ENCODE measurements at places on chromosomes 6 and 20.

- H3K36me3 ChIP-seq, result no peaks in the 10 kb centered on the region
- no peaks in the 10 kb centered on the region for H3K27me3 ChIP-seq
- H3K4me1 ChIP-seq, result no peaks in the 10 kb centered on the region
- no peak for DNase-seq
- H3K4me3 ChIP-seq, result no peak overlapping the region
Observed at GRCh38 chr20:9141921-9142320, 73.0 kb downstream of the PLCB4 start.

- H3K36me3 ChIP-seq, result peaks cover 16% of the 10 kb centered on the region
Observed at GRCh38 chr6:79201983-79202382, 32.5 kb downstream of the HMGN3 start.

DNA sequence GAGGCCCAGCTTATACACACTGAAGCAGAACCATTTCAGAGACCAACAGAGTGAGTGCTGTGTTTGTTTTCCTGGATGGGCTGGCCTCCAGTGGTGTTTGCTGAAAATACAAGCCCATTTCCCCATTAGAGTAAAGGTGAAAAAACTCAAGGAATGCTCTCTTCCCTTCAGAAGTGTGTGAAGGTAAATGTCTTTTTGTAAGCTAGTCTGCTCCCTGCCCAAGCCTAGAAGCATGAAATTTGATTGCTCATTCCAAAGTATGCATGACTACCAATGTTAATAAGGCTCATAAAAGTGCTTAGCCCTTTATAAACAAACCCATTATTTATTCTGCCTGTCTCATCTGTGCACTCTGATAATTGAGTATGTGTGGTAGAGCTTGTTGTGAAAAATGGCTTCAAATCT, 59.1 kb downstream of the ADGRF1 start:
- no peak for DNase-seq
- no peaks in the 10 kb centered on the region for H3K36me3 ChIP-seq
- H3K4me3 ChIP-seq, result no peak overlapping the region
- no peaks in the 10 kb centered on the region for H3K4me1 ChIP-seq

GRCh38 chr6:20403070-20403765, 1.5 kb downstream of the E2F3 start:
- H3K4me3 ChIP-seq, result peak overlapping the region; percentile 86
- H3K36me3 ChIP-seq, result peaks cover 19% of the 10 kb centered on the region
- no peaks in the 10 kb centered on the region for H3K27me3 ChIP-seq
- H3K4me1 ChIP-seq, result peaks cover 58% of the 10 kb centered on the region
- DNase-seq, result peak; percentile 76
- H3K27ac ChIP-seq, result peak overlapping the region; percentile 93

DNA sequence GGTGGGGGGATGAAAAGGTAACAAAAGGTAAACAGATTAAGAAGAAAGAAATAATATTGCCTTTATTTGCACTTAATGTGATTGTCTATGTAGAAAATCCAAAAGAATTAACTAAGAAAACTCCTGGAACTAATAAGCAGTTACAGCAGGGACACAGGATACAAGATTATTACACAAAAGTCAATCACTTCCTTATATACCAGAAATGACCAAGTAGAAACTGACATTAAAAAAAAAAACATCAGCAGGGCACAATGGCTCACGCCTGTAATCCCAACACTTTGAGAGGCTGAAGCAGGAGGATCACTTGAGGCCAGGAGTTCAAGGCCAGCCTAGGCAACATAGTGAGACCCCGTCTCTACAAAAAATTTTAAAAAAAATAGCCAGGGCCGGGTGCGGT, 123.2 kb upstream of the RIPOR2 start:
- no peak for DNase-seq
- H3K27ac ChIP-seq, result no peak overlapping the region
- no peaks in the 10 kb centered on the region for H3K27me3 ChIP-seq
- no peak overlapping the region for H3K4me3 ChIP-seq
- peaks cover 1% of the 10 kb centered on the region for H3K36me3 ChIP-seq

DNA sequence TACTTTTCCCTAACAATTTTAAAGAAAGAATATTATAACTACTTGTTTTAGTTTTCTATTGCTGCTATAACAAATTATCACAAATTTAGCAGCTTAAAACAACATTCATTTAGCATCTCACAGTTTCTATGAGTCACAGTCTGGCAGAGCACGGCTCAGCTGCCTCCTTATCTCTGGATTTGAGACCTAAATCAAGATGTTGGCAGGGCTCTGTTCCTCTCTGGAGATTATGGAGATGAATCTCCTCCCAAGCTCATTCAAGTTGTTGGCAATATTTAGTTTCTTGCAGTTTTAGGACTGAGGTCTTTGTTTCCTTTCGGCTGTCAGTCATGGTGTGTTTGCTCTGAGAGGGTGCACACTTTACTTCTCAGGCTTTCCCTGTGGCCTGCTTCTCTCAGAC, 1065.8 kb upstream of the EYS start:
- no peaks in the 10 kb centered on the region for H3K4me1 ChIP-seq
- no peaks in the 10 kb centered on the region for H3K27me3 ChIP-seq
- no peaks in the 10 kb centered on the region for H3K36me3 ChIP-seq
- no peak overlapping the region for H3K27ac ChIP-seq

DNA sequence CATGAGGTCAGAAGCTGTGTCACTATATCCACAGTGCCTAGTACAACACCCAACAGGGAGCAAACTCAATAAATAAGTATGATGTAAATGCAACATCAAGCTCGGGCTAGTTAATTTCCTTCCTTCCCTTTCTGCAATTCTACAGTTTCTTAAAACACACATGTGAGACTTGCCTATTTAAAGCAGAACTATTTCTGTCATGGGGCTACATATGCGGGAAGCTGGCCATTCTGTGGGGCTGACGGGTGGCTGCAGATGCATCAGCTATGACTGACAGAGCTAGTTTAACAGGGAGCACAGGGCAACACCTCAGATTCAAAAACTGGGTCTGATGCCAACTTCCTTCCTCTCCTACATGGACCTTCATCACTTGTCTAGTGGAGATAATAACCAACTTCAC, 118.1 kb upstream of the ENPP5 start:
- peaks cover 1% of the 10 kb centered on the region for H3K36me3 ChIP-seq
- DNase-seq, result no peak
- no peaks in the 10 kb centered on the region for H3K27me3 ChIP-seq
- H3K27ac ChIP-seq, result no peak overlapping the region

DNA sequence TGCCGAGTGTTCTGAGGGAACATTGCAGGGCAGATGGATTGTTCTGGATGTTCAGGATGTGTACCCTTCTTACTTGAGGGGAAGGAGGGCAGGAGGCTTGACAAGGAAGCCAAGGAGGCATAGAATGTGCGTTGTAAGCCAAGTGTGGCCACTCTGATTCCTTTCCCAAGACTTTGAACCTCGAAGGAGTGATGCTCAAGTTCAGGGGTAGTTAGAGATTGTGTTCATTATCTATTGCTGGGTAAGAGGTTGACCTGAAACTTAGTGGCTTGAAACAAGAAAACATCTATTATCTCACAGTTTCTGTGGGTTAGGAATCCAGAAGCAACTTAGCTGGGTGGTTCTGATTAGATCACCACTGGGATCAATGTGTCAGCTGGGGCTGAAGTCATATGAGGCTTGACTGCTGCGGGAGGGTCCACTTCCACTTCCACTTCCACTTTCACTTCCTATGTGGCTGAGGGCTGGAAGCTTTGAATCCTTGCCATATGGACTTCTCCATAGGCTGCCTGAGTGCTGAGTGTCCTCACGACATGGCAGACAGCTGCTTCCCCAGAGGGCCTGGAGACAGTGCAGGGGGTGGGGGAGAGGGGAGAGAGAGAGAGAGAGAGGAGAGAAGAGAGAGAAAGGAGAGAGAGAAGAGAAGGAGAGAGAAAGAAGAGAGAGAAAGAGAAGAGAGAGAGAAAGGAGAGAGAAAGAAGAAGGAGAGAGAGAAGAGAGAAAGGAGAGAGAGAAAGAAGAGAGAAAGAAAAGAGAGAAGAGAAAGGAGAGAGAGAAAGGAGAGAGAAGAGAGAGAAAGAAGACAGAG, 6.9 kb upstream of the CD40 start:
- H3K36me3 ChIP-seq, result no peaks in the 10 kb centered on the region
- H3K27me3 ChIP-seq, result peaks cover 71% of the 10 kb centered on the region
- H3K4me1 ChIP-seq, result no peaks in the 10 kb centered on the region
- no peak overlapping the region for H3K27ac ChIP-seq
- H3K4me3 ChIP-seq, result no peak overlapping the region

- no peak overlapping the region for H3K4me3 ChIP-seq
- no peak for DNase-seq
- H3K27me3 ChIP-seq, result no peaks in the 10 kb centered on the region
- no peaks in the 10 kb centered on the region for H3K4me1 ChIP-seq
- no peak overlapping the region for H3K27ac ChIP-seq
- no peaks in the 10 kb centered on the region for H3K36me3 ChIP-seq
Observed at GRCh38 chr6:97867177-97867576, 584.2 kb upstream of the MMS22L start.

GRCh38 chr6:150891888-150892485, 26.5 kb downstream of the MTHFD1L start:
- peaks cover 2% of the 10 kb centered on the region for H3K36me3 ChIP-seq
- peak; percentile 34 for DNase-seq
- H3K27me3 ChIP-seq, result no peaks in the 10 kb centered on the region
- H3K4me1 ChIP-seq, result peaks cover 18% of the 10 kb centered on the region

GRCh38 chr6:31558631-31559500, 11.5 kb downstream of the NFKBIL1 start:
- H3K27me3 ChIP-seq, result no peaks in the 10 kb centered on the region
- peaks cover 13% of the 10 kb centered on the region for H3K36me3 ChIP-seq
- H3K27ac ChIP-seq, result peak overlapping the region; percentile 96
- no peak for DNase-seq
- peaks cover 61% of the 10 kb centered on the region for H3K4me1 ChIP-seq
- peak overlapping the region; percentile 84 for H3K4me3 ChIP-seq

DNA sequence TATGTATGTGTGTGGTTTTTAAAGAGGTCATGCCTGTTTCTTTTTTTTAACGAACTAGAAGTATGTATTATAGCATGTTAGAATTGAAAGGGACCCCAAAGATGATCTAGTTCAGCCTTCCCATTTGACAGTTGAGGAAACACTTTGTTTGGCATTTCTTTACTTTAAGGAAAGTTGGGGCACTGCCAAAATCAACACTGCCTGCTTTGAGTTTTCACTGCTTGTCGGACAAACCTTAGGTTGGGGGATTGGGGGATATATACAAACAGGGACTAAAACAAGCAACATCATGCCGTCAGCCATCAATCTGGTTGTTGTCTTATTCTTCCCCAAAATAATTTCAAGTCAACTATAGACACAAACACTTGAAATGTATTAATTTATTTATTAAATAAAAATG, 14.1 kb upstream of the CALHM6 start:
- peaks cover 8% of the 10 kb centered on the region for H3K4me1 ChIP-seq
- H3K36me3 ChIP-seq, result peaks cover 1% of the 10 kb centered on the region
- H3K27me3 ChIP-seq, result peaks cover 35% of the 10 kb centered on the region

DNA sequence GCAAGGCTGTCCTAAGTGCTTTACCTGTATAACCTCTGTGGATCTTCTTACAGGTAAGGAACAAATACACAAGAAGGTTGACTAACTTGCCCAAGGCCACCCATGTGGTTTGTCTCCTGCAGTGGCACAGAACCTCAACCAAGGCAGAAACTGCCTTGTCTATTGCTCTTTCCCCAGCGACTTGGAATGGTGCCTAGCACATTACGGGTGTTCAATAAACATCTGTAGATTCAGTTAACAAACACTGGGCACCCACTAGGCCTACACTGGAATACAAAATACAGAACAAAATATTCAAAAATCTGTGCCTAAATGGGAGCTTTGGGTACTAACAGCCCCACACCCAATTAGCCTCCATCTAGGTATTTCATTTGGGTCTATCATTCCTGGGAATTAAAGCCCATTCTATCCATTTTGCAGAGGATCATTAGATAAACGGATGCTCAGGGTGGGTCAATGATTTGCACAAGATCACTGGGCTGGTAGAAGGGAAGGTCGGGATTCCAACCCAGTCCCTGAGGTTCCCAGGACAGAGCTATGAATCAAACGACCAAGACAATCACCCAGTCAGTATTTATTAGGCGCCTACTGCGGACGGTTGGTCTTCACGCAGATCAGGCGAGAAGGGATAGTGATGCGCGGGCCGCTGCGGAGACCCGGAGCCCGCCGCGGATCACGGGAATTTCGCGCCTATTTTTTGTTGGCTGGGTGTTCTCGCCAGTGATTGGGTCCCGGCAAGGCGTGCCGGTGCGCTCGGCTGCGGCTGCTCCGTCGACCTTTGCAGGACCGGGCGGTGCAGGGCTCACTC, at the start of gene STK35:
STK35 (plus strand) TSS at position 771 of the 808 bp plus-strand sequence. CDS start 55 bp downstream, outside the sequence.
- H3K4me3 ChIP-seq, result peak within 1 kb of the TSS; percentile 88
- H3K36me3 ChIP-seq, result peaks cover 15% of the 10 kb centered on the region
- no peak for DNase-seq
- H3K27ac ChIP-seq, result peak within 1 kb of the TSS; percentile 99
- H3K4me1 ChIP-seq, result peaks cover 37% of the 10 kb centered on the region

- H3K4me1 ChIP-seq, result peaks cover 15% of the 10 kb centered on the region
- no peaks in the 10 kb centered on the region for H3K27me3 ChIP-seq
- DNase-seq, result no peak
Observed at GRCh38 chr6:100823041-100823440, 58.1 kb downstream of the ASCC3 start.

DNA sequence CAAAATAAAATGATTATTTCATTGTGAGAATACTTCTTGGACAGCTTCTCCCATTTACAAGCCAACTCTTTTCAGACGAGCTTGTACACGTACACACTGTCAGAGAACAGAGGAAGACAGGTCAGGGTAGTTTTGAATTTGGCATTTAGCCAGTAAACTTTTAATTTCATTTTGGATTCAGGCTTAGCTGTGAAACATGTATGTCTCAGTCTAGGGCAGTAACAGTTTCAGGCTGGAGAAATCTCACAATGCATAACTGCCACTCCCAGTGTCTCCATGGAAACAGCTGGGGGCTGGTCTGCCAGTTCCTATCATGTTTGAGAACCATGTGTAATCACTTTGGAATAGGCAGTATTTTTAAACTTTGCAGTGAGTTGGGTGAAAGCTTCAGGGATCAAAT, 22.0 kb upstream of the QKI start:
- no peak for DNase-seq
- no peaks in the 10 kb centered on the region for H3K4me1 ChIP-seq
- H3K36me3 ChIP-seq, result no peaks in the 10 kb centered on the region
- H3K4me3 ChIP-seq, result no peak overlapping the region
- peaks cover 64% of the 10 kb centered on the region for H3K27me3 ChIP-seq

GRCh38 chr6:32195902-32196681, 3.6 kb upstream of the GPSM3 start:
- peaks cover 25% of the 10 kb centered on the region for H3K36me3 ChIP-seq
- DNase-seq, result peak; percentile 44
- no peaks in the 10 kb centered on the region for H3K27me3 ChIP-seq

GRCh38 chr6:134493789-134494188, 175.9 kb upstream of the SGK1 start:
- H3K27me3 ChIP-seq, result no peaks in the 10 kb centered on the region
- no peak for DNase-seq
- H3K27ac ChIP-seq, result no peak overlapping the region
- H3K4me3 ChIP-seq, result no peak overlapping the region
- H3K36me3 ChIP-seq, result peaks cover 1% of the 10 kb centered on the region

Data from central memory CD8-positive, alpha-beta T cell (primary cell).